ENCODE measurements at places on chromosomes 16 and 17.

DNA sequence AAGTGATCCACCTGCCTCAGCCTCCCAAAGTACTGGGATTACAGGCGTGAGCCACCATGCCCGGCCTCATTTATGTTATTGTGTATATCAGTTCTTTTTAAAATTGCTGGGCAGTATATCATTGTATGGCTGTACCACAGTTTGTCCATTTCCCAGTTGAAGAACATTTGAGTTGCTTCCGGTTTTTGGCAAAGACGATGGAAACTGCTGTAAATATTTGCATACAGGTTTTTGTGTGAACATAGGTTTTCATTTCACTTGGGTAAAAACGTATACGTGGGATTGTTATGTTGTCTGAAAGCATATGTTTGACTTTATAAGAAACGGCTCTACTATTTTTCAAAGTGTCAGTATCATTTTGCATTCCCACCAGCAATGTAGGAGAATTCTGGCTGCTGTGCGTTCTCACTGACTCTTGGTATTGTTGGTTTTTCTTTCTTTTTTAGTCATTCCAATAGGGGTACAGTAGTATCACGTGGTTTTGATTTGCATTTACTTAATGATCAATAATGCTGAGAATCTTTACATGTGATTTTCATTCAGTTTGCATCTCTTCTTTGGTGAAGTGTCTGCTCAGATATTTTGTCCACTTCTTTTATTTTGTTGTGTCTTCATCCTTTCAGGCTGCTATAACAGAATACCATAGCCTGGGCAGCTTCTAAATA lies 63.2 kb upstream of the GOT2 start:
- no peak for DNase-seq

- DNase-seq, result no peak
These were observed 6.1 kb upstream of the CCL8 start for GRCh38 chr17:34313164-34313563.

DNA sequence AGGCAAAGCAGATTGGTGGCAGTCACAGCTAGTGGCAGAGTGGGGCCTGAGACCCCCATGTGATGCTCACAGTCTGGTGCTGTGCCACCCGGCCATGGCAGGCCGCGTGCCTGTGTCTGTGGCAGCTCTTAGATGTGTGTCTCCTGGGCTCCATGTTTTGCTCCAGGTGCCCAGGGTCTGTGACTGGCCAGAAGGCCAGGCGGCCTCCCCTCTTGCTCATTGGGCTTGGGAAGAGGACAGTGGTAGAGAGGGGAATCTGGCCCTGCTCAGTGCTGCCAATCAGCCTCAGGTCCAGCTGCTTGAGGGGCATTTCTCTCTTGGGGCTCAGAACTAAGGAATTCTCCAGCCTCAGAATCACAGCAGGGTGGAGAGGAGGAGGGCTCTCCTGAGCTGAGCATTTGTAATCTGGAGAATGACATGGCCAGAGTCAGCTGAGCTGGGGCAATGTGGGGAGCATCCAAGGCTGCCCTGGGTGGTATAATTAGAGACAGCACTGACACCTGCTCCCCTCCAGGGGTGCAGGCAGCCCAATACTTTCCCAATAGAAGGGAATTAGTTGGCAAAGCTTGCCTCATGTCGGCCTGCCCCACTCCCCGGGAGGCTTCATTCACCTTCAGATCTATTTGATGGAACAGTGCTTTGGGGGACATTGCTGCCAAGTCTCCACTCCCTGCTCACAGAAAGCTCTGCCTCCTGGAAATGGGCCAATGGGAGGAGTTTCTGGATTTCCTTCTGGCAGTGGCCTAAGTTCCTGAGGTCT lies 2.7 kb upstream of the LASP1NB start:
- no peak for DNase-seq

GRCh38 chr16:31375231-31375630 lies 17.9 kb upstream of the ITGAD start:
- DNase-seq, result no peak

DNA sequence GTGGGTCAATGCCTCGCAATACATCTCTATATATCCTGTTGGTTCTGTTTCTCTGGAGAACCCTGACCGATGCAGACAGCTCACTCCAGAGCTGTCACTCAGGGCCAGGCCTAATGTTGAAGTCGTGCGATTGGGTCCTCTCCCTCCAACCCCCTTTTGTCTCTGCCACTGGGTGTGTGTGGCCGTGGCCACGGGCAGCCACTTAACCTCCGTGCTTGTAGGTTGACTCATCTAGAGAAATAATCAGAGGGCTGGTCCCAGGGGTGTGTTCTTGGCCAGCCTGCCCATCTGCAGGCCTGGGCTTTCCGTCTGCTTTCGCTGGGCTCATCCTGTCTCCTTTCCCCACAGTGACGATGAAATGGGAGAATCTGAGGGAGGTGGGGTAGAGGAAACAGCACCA lies 7.4 kb downstream of the ADAD2 start:
- no peak for DNase-seq

DNA sequence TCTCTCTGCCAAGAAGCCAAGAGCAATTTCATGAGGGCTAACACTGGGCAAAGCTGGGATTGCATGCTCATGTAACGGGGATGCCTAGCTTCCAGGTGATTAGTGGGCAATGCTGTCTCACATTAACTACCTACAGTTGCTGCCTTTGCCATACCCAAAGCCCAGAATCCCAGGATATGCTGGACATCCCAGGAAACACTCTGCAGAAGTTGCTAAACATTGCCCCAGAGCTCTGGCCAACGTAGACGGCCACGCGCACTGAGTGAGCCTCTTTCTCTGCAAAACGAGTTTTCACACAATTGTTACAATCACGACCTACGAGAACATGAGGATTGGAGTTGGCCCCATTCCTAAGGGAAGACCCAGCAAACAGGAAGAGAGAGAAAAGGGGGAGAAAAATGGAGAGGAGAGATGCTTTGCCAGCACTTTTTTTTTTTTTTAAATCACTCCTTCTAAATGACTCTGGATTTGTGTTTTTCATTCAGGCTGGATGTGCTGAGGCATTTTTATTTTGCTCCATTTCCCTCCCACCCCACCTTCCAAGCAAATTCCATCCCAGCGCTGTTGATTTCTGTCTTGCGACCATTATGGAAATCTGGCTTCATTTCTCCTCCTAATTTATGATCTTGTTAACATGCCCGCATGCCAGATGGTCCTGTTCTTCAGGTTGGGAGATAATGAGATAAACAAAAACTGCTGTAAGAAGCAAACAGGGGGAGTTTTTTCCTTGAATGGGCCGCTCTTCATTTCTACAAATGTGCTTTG lies 112.8 kb upstream of the DNAH9 start:
- DNase-seq, result no peak

- no peak for DNase-seq
These were observed 913 bp downstream of the CDIP1 start for GRCh38 chr16:4537376-4538343.

DNA sequence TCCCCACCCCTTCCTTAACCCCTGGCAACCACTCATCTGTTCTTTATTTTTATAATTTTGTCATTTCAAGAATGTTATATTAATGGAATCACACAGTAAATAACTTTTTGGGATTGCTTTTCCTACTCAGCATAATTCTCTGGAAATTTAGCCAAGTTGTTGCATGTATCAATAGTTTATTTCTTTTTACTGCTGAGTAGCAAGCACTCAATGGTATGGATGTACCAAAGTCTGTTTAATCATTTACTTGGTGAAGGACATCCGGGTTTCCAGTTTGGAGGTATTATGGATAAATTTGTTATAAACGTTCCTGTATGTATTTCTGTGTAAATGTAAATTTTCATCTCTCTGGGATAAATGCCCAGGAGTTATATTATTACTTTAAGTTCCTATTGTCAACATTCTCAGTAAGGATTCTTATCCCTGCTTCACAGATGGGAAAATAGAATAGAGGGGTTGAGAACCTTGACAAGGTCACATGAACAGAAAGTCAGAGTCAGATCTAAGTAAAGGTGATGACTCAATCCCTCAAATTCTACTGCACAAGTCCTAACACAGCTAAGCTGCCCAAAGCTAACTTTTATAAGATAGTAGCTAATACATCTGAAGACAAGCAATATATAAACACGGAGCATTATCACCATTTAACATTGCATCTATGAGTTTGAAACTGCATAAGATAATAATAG lies 62.4 kb upstream of the MTMR4 start:
- DNase-seq, result no peak

DNA sequence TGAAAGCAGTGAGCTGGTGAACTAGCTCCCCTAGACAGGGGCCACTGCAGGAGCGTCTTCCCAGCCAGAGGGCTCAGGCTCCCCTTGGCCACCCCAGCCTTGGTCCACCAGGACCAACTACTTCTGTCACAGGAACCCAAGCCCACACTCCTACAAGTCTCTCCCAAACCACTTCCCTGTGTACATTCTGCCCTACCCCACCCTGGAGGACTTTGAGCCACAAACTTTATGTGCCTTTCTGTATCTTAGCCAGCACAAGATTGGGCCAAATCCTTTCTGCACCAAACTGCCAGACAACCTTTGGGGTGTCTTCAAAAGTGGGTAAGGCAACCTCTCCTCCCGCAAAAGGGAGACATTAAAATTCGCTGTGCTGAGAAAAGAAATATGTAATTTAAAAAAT lies 31.6 kb downstream of the EFCAB5 start:
- no peak for DNase-seq
